ENCODE measurements at places on chromosomes 11 and 22. TPM values are rescaled to one million over a fixed set of nuclear protein-coding genes. Genes with fewer than 3 reads are reported as not detected.
A peak's percentile ranks its signal among the peaks of the same experiment; 100 is the strongest.

GRCh38 chr22:35552196-35552842 lies 11.7 kb downstream of the RASD2 start:
- DNase-seq: no peak

DNA sequence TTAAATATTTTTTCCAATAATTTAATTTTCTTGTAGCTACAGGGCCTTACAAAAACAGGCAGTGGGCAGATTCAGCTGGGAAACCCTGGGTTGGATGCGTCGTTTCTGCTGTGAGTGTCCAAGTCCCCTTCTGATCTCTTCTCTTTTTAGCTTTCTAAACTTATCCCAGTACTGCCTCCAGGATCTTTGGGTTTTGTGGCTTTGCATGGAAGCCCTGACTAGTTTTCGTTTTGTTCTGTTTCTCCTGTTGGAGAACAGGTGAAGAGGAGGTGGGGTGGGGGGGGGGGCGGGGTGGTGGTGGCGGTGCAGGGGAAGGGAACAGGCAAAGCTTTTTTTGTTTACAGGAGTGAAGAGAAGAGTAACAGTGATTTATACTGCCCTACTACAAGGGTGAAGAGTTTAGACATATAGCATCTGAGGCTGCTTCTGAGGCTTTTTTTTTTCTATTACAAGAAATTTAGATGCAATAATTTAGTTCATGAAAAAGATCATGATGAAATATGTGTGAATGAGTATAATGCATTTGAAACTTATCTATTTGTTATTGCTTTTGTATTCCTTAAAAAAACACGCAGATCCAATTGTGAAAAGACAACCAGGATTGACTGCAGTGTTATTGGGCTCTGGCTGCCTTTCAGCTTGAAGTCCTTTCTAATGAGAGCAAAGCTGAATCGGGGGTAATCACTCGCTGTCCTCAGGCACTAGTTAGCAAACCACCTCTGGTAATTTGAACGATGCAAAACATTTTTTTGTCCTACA lies 142.9 kb downstream of the NCAM1 start:
- no peak for DNase-seq

DNA sequence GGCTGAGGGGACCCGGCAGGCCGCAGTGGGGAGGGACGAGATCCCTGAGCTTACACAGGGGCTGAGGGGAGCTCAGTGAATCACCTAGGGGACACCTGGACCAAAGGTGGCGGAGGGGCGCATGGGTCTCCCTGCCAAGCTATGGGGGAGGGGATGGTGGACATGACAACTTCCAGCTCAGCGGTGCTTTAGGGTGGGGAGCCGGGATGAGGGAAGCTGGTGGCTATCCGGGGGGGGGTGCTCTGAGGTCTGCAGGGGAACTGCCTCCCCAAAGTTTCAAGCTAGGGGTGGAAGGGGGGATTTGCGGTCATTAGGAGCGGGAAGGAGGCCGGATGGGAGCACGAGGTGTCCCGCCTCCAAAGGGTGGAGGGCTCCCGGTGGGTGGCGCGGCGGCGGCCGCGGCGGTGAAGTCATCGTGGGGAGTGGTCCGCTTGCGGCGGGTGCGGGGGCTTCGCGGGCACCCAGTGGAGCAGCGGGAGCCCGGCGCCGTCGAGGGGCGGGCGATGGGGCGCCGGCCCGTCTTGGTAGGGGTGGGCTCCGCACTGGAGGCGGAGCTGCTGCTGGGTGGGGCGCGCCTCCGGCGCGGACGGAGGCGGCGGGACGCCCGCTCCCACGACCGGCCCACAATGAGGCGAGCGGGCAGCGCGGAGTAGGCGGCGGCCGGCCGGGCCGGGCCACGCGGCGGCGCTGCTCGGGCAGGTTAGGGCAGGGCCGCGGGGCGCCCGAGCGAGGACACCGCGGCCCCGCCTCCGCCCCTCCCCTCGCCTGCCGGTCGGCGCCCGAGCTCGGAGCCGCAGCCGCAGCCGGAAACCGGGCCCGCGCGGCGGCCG lies at the start of gene MICALL1:
MICALL1 (plus strand) TSS at position 764 of the 830 bp plus-strand sequence. CDS start 126 bp downstream, outside the sequence.
- DNase-seq: no peak

DNA sequence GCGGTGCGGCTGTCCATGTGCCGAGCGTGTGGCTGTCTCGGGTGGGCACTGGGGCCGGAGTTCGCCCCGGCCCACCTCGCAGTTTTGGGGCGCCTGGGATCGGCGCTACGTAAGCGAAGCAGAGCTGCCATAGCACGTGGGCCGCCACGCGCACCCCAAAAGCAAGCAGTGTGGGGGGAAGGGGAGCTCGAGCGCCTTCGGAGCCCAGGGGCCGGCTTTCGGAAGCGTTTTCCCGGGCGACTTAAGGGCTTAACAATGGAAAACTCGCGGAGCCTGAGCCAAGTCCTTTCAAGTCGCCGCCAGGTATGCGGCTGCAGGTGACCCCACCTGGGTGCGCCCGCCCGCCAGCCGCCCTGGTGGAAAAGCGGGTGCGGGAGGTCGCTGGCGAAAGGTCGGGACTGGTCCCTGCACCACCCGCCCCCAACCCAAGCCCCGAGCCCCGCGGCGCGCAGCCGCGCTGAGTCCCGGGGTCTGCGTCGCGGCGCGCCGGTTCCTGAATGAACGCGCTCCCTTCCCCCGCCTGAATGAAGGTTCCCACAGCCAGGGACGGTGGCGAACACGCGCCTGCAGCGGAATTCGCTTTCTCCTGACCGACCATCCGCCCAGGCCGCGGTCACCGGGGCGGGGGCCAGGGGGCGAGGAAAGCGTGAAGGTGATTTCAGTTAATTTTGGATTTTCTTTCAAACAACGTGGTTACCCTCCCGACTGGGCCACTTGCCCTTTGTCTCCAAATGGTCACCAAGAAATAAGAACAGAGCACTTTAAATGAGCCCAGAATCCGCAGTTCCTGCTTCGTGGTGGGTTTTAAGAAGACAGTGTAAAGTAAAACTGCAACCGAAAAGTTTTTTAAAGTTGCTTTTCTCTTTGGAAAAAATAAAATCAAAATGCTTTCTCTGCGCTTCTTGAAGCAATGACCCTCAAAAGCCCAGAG lies 2.8 kb upstream of the CCND1 start:
- no peak for DNase-seq

DNA sequence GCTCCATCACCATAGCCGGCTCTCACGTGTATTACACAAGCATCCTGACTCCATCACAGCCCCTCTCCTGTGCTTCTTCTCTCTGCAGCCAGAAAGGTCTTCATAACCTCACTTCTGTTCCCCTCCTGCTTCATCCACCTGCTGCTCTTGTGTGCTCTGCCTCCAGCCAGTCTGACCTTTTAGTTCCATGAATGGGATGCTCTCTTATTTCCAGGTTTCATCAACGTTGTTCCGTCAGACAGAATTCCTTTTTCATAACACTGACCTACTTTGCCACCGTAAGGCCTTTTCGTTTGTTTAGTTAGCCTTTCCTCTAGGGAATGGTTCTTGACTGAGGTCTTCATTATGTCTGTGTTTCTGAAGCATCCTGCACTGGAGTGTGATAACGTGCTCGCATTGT lies 18.8 kb downstream of the GRAMD1B start:
- no peak for DNase-seq

- no peak for DNase-seq
Observed at GRCh38 chr11:106920899-106921509, 97.3 kb downstream of the GUCY1A2 start.

DNA sequence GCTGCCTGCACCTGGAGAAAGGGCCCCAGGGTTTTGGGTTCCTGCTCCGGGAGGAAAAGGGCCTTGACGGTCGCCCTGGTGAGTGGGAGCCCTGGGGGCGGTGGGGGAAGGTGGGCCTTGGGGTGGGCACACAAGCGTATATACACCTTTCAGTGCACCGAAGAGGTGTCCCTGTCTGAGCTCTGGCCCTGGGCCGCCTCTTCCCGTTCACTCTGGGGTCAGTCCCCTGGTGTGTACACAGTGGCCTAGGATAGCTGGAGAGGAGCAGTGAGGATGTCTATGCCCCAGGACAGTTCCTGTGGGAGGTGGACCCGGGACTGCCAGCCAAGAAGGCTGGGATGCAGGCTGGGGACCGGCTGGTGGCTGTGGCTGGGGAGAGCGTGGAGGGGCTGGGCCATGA lies 2.8 kb downstream of the NHERF4 start:
- no peak for DNase-seq

DNA sequence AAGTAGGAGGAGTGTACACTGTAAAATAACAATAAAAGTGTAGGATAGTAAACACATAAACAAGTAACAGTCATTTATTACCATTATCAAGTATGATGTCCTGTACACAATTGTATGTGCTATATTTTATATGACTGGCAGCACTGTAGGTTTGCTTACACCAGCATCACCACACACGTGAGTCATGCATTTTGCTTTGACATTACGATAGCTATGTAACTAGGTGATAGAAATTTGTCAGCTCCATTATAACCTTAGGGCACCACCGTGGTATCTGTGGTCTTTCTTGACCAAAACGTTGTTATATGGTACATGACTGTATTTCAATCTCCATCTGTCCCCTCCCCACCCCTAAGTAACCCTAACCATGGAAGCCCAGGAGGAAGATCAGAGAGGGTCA lies 1.1 kb downstream of the DNAL4 start:
- DNase-seq: no peak

DNA sequence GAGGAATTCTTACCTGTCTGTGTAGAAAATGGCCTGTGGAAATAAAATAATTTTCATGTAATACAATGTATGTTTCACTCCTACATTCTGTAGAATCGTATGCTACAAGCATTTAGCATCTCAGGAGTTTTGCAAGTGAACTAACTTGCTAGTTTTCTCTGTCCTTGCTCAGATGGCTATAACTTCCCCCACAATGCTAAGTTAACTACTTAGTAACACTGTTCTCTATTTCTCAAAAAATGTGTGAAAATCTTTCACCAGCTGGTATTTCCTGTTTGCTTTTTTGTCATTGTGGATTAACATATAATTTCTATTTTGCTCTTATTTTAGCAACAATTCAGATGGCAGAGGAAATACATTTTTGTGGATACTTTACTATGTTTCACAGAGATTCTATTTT lies 4.4 kb downstream of the OR4S2 start:
- DNase-seq: no peak

GRCh38 chr11:68974421-68975194 lies 6.2 kb downstream of the MRGPRD start:
- DNase-seq: no peak

DNA sequence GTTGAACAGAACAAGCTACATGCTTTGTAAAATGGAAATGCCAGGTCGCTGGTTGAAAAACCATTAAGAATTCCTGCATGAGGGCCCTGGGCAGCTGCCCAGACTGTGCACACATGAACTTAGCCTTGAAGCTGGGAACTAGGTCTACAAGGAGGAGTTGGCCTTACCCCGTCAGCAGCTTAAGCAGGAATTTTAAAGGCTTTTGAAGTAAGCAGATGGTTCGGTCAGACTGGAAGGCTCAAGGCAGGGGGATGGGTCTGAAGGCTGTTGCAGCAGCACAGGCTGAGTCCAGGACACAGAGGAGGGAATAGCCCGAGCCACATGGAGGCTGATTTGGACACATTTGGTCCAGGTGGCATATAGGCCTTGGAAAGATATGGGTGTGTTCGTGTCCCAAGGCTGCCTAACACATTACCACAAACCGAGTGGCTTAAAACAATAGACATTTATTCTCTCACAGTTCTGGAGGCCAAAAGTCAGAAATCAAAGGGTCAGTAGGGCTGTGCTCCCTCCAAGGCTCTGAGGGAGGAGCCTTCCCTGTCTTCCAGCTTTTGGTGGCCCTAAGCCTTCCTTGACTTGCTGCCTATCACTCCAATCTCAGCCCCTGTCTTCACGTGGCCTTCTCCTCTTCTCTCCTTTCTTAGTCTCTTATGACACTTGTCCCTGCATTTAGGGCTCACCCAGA lies 11.6 kb downstream of the LIF start:
- DNase-seq: no peak

- no peak for DNase-seq
Observed at GRCh38 chr11:34639545-34639944, 18.7 kb downstream of the EHF start.

- DNase-seq: no peak
Observed at GRCh38 chr11:92687724-92688123, 281.7 kb upstream of the MTNR1B start.

- no peak for DNase-seq
Observed at GRCh38 chr22:30312053-30312452, 14.7 kb downstream of the TBC1D10A start.

DNA sequence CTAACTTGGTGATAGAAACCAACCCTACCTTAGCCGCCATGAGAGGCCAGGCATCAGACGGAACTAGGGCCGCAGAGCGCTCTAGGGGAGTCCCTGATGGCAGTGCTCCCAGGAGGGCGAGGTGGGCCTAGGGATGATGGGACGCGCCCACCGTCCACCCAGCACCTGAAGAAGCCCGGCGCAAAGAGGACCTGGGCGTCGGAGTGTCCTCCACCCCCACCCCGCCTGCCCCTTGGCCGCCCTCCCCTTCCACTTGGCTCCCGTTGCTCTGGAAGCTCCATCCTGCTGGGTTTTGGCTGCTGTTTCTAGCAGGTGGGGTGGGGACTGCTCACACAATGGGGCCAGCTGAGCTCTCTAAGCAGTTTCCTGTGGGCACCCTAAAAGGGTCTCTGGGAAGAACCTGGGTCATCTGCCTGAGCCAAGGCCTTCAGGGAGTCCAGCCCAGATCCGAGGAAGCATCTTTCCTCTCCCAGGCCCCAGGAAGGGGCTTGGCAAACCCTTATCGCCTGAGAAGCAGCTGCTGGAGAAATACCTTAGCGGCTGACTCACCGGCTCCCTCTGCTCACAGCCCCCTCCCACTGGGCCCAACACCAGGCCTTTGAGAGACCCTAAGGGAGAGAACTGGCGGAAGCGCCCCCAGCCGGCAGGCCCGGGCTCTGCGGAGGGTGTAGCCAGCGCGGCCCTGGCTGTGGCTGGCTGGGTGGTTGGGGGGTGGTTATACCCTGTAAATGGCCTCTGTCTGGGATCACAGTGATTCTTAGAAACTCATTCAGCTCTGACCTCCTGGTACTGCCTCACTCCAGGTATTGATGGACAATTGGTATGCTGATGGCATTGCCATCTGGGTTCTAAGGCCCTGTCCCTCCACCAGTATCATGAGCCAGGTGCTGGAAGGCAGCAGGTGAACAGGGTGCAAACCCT lies 19.3 kb downstream of the CREB3L1 start:
- DNase-seq: peak; percentile 64

- DNase-seq: no peak
Observed at GRCh38 chr22:19800761-19801244, 40.2 kb downstream of the TBX1 start.

Gene GAB4
- not detected for total RNA-seq

Gene TPH1
- total RNA-seq: not detected

Gene OR52A5
- not detected for total RNA-seq

Gene APOA1
- not detected for total RNA-seq

Gene CAPN5
- 7.5 TPM for total RNA-seq

Gene MUC5B
- not detected for total RNA-seq

Gene C11orf97
- total RNA-seq: not detected

Gene OR8G5
- not detected for total RNA-seq

Gene RASL10A
- 0.73 TPM for total RNA-seq

Gene EHF
- total RNA-seq: 0.07 TPM

All from pulmonary artery endothelial cell (primary cell).